Stimulated activated CD8-positive, alpha-beta memory T cell treated with anti-CD3 and anti-CD28 coated beads, Interleukin-4, amount 100 ng/mL, for 4 hours (primary cell): ENCODE measurements at places on chromosomes 6 and 20.

DNA sequence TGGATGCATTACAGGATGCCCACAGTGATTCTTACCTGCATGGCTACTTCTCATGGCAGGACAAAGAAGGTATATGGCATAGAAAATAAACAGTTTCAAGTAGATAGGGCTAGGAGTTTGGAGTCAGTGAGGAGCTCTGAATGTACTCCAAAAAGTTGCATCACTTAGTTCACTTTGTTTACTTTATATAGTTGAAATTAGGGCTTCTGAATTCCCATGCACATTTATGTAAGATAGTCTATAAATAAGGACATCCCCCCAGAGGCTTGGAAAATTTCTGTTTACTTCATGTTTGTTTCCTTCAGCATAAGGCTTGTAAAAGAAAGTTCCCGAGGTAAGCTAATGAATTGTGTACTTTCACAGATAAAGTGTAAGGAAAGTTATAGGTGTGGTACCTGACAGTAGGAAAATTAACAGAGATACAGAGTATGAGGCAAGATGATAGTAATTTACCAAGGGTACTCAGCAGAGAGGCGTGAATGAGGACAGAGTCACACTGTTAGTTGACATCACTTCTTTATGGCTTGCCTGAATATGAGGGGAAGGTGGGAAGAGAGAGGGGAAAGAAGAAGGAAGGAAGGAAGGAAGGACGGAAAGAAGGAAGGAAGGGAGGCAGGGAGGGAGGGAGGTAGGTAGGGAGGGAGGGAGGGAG lies 51.1 kb downstream of the ADTRP start:
- DNase-seq = no peak

- no peak for DNase-seq
Measured at GRCh38 chr6:2575236-2575635, 175.5 kb downstream of the MYLK4 start.

DNA sequence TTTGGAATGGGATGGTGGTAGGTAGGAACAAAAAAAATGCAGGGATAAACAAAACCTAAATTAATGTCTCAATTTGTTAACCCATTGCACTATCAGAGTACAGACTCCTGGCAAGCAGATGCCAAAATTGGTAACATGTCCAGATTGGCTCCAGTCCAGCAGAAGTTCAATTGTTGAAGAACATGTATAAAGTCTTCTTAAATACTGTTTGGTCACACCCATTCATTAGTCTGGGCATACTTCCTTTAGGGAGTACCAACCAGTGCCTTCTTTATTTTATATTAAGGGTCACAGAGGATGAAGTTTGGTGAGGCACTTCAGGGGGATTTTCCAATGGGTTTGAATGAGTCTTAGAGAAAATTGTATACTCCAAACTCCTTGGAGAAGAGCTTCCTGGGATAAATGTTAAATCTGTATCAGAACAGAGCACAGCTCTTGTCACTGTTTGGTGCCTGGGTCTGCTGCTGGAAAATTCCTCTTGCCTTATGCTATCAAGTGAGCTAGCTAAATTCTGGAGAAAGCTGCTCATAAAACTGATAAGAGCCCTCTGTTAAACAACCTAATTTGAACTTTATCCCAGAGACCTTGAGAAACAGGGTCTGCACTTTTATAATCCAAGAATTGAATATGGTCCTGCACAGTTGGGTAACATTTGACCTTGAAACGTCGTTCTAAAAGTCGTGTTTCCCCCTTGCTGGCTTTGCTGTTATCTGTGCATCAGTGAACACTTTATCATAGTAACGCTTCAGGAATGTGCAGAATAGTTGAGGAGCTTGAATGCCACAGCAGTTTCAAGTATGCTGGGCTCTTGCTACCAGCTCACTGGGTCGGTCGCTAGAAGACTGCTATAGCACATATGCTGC lies 334.1 kb upstream of the CITED2 start:
- DNase-seq = no peak

- DNase-seq = no peak
Measured at GRCh38 chr6:15462717-15463525, 199.9 kb downstream of the DTNBP1 start.

DNA sequence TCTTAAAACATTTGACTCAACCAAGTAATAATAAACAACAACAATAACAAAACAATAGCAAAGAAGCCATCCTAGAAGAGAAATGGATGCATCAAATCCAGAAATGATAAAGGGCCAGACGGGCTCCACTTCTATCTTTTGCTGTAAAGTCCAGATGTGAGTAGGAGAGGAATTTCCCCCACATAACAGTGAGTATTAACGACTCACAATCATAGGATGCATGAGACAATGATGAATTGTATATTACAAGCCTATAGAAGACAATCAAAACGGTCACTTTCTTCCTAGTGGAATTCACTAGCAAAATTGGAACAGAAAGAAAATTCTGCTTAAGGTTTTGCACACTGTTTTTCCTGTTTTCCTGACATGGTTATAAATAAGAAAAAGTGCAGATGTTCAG lies 97.0 kb upstream of the PREP start:
- no peak for DNase-seq

DNA sequence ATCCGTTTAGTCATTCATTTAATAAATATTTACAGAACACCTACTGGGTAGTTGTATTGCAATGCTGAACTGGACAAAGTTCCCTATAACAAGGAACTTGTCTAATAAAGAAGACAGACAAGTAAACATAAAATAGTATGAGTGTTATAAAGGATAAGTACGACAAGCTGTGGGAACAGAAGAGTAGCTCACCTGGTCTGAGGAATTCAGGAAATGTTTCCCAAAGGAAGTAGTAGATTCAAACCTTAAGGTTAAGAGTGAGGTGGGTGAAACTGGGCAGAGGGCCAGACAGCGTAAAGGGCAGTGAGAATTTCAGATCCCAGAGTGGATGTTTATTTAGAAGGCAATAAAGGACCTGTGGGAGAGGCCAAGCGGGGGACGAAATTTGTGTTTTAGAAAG lies 72.3 kb upstream of the CD2AP start:
- DNase-seq = no peak

DNA sequence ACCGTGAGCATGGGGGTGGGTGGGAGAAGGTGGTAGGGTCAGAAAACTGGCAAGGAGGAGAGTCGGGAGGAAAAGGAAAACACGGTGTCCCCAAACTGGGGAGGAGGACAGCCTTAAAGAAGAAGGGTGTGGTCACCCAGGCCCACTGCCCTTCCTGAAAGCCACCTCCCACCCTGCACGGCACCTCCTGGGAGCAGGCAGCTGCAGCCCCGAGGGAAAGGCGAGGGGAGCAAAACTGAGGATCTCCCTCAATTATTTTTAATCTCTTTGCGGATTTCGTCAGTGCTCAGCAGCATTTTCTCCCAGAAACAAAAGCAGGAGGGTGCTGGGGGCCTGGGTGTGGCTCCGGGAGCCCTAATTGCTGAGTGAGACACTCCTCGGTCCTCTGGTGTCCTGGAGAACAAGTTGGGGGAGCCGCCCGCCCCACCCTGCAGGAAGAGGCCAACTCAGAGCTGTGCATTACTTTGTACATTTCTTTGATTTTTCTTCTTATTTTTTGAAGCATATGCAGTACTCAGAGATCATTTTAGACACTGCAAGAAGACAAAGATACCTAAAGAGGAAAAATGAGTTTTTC lies 56.4 kb downstream of the RIOK1 start:
- no peak for DNase-seq

DNA sequence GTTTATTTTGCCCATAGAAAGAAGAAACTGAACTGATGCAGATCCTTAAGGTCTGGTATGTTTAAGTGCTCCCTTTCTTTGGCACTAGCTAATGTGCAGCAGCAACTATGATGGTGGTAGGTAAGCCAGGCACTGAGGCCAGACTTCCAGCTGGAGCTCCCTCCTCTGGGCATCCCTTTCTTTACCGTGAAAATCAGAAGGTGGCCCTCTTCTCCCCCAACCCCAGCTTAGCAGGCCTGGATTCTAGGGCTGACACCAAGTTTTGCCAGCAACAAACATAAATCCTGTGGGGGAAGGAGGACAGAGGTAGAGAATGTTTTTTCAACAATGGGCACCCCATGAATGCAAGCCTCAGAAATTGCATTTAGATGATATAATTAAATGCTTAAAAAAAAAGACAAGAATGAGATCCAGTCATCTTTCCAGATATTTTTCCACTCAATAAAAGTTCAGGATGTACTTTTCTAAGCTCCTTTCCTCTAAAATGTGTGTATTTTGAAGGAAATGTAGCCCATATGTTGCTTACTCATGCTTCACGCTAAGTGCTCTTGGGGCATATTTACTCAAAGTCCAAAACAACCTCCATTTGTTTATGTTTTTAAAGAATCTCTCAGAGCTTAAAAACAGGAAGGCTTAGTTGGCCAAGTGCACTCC lies 123.9 kb upstream of the NXT1 start:
- DNase-seq = no peak

DNA sequence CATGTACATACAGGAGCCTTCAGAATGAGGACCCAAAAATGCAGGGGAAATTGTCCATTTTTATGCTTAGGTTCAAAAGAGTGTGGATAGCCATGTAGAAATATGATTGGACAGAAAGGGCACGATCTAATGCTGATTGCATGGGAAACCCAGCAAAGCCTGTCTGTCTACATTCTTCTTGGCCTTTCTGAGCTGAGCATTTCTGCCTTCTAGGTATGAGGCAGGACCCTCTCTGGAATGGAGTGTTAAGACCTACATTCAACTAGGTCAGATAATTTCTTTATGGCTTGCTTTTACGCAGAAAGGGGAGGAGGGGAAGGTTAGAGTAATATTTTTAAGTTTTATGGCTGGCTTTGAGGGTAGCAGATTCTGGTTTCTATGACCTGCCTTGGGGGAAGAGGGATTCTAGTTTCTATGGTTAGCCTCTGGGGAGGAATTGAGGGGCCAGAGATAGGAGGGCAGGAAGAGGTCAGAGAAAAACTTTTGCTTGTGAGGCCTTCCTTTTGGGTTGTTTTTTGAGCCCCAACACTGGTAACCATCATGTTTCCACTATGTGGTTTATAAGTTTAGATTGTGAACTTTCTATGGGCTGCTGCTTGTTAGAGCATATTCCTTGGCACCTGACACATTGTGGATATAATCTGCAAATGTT lies 63.5 kb downstream of the LYRM2 start:
- no peak for DNase-seq

DNA sequence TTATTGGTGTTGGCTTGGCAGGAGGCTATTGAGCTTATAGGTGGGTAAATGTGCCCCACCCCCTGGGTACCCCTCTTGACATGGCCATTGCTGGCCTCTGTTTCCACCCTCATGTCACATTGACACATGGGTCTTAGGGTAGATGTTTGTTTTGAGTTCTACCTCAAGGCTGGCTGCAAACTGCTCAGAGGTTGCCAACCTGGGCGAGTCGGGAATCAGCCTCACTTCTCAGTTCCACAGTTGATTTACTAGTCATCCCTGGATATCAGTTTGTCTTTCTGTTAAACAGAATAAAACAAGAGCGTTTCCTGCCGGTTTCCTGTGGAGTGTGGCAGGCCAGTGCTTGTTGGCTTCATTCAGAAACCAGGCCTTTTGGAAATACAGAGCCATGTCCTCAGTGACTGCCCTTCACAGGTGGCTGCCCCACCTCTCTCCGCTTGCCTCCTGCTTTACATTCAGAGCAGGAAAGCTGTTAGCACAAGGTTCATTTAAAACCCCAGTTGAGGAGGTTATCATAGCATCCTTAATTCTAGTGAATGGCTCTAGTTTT lies 105.6 kb downstream of the TCP11 start:
- no peak for DNase-seq

GRCh38 chr6:36285797-36286196 lies 15.9 kb downstream of the PNPLA1 start:
- DNase-seq = no peak

- no peak for DNase-seq
Measured at GRCh38 chr20:53138454-53139262, 166.5 kb downstream of the TSHZ2 start.

DNA sequence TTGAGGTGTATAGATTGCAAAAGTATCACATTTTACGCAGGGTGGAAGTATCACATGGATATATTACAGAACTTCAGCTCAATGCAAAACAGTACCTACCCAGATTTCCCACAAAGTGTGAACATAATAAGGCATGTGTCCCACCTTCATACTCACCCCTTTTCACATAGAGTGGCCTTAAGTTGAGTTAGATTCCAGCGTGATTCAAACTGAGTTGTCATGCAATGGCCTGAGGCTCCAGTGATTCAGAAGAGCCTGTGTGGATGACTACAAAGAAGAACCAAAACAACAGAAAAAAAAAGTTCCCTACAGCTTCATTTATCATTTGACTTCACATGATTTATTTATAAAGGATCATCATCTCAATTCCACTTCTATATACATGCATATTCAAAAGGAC lies 309.7 kb downstream of the SLC35F1 start:
- DNase-seq = no peak

GRCh38 chr6:16136621-16137450 lies 8.0 kb downstream of the MYLIP start:
- DNase-seq = no peak

- DNase-seq = no peak
Measured at GRCh38 chr20:8144282-8145245, 12.5 kb downstream of the PLCB1 start.

GRCh38 chr6:18605841-18606240 lies 218.7 kb downstream of the RNF144B start:
- no peak for DNase-seq
